ENCODE measurements at places on chromosomes 1 and 21.

DNA sequence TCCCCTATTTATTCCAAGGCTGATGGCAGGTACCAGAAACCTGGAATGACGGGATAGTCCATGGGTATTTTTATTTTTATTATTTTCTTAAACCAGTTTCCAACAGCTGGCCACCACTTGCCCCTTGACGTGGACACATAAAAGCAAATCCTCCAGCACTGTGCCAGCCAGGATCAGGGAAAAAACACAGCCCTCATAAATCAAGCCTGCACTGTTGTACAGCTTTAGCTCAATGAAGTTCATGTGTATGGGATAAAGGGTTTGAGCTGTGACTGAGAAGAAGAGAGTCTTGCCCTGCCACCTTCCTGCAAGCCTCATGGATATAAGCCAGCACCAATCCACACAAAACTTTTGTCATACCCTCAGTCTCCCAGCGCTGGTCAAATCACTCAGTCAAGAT, 303.8 kb upstream of the SPAG17 start:
- no peak for DNase-seq

GRCh38 chr1:41109310-41110197, 88.0 kb upstream of the SLFNL1 start:
- peak; percentile 96 for DNase-seq

- no peak for DNase-seq
Measured at GRCh38 chr1:228180271-228180958, 14.8 kb downstream of the IBA57 start.

- peak; percentile 57 for DNase-seq
Measured at GRCh38 chr1:170555370-170555769, 23.4 kb downstream of the GORAB start.

- no peak for DNase-seq
Measured at GRCh38 chr1:217506878-217507277, 124.0 kb downstream of the GPATCH2 start.

DNA sequence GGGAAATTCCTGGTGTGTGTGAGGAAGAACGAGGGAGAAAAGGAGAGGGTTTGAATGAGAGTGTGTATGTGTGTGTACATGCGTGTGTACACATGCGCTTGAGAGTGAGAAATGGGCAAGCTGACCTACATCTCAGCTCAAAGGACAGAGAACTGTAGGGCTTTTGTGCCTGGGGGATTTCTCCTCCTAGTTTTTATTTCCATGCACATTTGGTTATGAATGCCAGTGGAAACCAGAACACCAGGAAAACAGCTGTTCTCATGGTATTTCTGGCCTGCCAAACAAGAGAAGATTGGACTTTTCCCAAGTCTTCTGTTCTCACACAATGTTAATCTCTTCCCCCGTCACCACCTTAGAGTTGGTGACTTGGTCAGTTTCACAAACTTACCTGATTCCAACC, 45.2 kb downstream of the SLC44A3 start:
- peak; percentile 68 for DNase-seq

GRCh38 chr1:64663668-64664067, 81.2 kb upstream of the RAVER2 start:
- DNase-seq: no peak

DNA sequence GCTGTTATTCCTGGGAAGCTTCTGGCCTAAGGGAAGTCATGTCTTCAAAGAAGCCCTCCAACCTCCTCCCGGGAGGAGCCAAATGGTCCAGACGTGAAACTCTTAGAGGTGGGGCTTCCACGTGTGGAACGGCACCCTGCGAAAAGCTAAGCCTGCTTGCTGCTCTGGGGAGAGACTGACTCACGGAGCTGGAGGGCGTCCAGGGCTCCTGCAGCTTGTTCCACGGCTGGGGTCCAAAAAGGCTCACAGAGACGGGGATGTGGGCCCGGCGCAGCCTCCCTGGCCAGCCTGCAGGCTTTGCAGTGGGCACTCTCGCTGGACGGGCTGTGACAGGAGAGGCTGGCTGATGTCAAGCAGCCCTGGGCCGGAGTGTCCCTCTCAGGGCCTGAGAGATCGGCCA, 105.1 kb downstream of the COLGALT2 start:
- peak; percentile 87 for DNase-seq

DNA sequence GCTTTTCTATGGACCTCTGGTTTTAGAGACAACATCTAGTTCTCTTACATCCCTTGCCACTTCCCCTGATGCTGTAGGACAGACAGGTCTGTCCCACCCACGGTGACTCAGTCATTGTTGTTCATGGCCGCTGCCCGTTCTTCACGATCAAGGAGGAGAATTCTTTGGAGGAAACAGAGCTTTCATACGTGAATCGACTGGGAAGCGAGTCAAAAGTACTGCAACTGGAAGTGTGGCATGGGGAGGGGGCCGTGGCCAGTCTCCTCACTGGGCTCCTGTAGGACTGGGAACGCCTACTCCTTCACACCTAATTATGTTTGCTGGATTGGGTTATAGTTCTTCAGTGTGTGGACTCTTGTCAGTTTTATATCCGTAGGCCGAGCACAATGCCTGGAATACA, 4.4 kb upstream of the SLC37A1 start:
- no peak for DNase-seq

DNA sequence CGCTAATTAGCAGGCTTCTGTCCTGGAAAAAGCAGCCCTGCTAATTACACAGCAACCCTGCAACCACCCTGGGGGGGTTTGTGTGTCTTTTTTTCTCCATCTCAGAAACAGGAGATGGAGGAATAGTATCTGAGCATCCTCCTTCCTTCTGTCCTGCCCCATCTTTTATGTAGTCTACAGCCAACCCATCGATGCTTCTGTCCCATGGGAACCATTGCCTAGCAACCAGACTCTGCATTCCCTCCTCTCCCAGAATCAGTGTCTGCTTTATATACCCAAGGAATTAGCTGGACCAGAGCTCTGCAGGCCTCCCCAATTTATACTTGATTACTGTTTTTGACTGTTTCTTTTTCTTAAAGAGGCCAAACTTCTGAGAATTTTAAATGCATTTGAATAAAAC, 35.1 kb downstream of the LRRC38 start:
- DNase-seq: no peak

GRCh38 chr1:119537966-119538365, 31.0 kb downstream of the HSD3B1 start:
- no peak for DNase-seq

DNA sequence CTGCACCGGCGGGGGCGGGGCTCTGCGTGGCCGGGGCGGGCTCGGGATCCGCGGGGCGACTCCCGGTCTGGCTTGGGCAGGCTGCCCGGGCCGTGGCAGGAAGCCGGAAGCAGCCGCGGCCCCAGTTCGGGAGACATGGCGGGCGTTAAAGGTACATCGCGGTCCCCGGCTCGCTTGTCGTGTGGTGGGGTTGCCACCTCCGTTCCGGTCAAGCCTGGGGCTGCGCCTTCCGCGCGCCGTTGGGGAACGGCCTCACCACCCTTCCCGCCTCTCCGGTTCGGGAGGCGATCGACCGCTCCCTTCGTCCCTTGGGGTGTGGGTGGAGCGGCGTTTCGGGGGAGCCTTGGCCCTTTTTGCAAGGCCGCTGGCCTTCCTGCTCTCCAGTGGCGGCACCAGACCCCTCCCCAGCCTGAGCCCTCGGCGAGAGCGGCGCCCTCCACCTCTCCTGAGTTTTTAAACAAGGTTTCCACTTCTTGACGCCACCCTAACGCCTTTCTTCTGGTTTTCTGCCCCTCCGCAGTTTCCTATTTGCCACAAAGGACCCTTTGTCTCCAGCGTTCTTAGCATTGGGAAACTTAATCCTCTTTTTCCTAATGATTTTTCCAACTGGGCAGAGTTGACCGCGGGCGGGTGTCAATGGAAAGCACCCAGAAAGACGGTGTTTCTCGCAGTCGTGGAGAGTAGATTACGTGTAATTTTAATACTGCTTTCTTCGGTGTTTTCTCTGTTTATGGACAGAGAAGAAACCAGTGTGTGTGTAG, at the start of the genes LEPR and LEPROT:
Gene LEPR, plus strand, starts transcription at position 79 of the 761 bp plus-strand sequence. CDS start 144,898 bp downstream, outside the sequence.
Gene LEPROT, plus strand, starts transcription at position 79 of the 761 bp plus-strand sequence. Its CDS starts 57 bp downstream, at position 136.
- peak; percentile 70 for DNase-seq

- no peak for DNase-seq
Measured at GRCh38 chr21:40768056-40768455, 78.9 kb downstream of the DSCAM start.

DNA sequence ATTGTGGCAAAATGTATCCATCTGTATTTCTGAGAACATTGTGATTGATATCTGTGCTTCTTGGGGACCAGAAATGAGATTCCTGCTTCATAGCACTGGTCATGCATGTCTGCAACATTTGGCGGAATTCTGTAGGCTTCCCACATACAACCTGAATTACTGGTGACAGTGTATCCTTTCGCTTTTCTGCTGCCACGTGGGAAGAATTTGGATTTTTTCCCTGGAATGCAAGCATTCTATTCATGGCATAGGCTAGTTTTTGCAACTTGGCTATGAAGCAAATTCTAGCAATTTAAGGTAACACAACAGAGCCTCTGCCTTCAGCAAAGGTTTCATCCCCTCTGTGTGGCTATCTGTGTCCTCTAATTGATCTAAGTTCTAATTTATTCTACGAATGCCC, 85.9 kb downstream of the BCAR3 start:
- peak; percentile 27 for DNase-seq

- DNase-seq: no peak
Measured at GRCh38 chr1:11352816-11353799, 80.1 kb downstream of the UBIAD1 start.

GRCh38 chr1:35574125-35574654, 1.1 kb downstream of the TFAP2E start:
- DNase-seq: no peak

DNA sequence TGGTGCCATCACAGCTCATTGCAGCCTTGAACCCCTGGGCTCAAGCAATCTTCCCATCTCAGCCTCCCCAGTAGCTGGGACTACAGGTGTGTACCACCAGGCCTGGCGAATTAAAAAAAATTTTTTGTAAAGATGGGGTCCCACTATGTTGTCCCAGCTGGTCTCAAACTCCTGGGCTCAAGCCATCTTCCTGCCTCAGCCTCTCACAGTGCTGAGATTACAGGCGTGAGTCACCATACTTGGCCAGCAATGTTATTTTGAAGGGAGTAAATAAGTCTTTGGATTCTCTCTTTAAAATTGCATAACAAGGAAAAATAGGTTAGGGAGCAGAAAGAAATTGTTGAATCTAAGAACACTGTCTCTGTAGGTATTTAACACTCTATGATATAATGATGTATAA, 111.3 kb downstream of the RPS6KC1 start:
- peak; percentile 13 for DNase-seq

GRCh38 chr1:96049759-96050409, 671.7 kb upstream of the PTBP2 start:
- DNase-seq: no peak

DNA sequence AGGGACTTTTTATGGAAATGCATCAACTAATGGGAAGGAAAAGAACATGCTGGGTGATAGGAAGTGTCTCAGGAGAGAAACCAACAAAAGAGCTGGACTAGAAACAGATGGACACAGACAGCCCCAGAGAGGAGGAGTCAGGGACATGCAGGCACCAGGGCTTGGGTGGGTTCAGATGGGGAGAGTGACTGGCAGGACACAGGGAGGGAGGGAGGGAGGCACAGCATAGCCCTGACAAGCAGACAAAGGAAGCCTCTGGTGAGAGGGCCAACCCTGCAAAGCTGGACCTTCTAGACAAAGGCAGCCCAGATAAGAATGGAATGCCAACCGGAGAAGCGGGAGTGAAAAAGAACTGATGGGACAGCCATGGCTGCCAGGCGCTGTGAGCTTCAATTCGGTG, 568.8 kb downstream of the AJAP1 start:
- no peak for DNase-seq

GRCh38 chr1:151210830-151211229, 12.5 kb downstream of the PIP5K1A start:
- peak; percentile 27 for DNase-seq

DNA sequence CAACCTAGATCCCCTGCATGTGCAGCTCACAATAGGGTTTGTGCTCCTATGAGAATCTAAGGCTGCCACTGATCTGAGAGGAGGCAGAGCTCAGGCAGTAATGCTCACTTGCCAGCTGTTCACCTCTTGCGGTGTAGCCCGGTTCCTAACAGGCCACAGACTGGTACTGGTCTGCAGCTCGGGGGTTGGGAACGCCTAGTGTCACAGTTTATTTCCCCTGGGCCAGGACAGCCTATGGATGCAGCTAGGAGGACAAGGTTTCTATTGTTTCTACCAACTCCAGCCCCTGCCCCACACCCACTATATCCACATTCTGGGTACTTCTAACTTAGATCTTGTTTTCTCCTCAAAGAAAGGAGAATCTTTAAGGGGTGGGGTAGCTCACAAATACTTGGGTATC, 58.7 kb upstream of the PRRC2C start:
- no peak for DNase-seq

- no peak for DNase-seq
Measured at GRCh38 chr21:32100423-32100822, 178.4 kb downstream of the MIS18A start.

- no peak for DNase-seq
Measured at GRCh38 chr1:218090459-218090858, 194.6 kb upstream of the RRP15 start.

DNA sequence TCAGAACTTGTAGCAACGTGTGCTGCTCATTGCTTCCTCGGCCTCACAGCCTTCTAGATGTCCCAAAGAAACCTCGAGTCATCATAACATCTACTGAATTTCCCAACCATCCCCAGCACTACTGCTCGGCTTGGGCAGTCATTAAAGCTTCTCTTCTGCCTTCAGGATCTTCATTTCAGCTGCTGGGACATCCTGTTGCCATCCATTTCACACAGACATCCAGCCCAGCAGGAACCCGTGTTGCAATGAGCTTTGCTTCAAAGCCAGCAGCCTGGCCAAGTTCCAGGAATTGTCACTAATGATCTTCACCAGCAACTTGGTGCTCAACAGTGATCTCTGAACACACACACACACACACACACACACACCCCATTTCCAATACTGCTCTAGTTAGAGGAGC, 18.5 kb downstream of the WLS start:
- DNase-seq: peak; percentile 81

DNA sequence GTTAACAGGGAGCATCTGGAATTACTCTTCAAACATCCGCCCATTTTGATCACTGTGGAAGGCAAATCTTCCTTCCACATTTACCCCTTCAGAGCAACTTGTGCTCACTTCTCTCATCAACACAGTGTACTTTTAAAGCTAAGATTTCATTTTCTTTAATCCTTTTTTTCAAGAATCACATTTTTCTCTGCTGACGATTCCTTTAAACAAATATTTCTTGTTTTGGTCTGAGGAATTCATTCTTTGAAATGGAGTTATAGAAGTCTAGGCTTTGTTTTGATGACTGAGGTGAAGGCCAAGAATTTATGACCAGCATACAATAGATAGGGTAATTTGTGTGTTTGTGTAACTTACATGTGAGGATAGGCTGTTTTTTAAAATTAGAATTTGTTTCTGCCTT, 25.6 kb downstream of the LRRC42 start:
- peak; percentile 58 for DNase-seq

- peak; percentile 95 for DNase-seq
Measured at GRCh38 chr1:226547754-226548191, 791 bp upstream of the STUM start.

GRCh38 chr1:226870026-226870400, 403 bp upstream of the PSEN2 start:
- no peak for DNase-seq

- no peak for DNase-seq
Measured at GRCh38 chr1:43705334-43705733, 2.0 kb upstream of the ST3GAL3 start.

GRCh38 chr1:89260566-89261255, 11.9 kb downstream of the GBP5 start:
- peak; percentile 53 for DNase-seq

GRCh38 chr1:248736977-248737376, 18.6 kb downstream of the LYPD8 start:
- no peak for DNase-seq

Data from adipocyte (in vitro differentiated cells).